ENCODE measurements at places on chromosomes 12 and 14.

DNA sequence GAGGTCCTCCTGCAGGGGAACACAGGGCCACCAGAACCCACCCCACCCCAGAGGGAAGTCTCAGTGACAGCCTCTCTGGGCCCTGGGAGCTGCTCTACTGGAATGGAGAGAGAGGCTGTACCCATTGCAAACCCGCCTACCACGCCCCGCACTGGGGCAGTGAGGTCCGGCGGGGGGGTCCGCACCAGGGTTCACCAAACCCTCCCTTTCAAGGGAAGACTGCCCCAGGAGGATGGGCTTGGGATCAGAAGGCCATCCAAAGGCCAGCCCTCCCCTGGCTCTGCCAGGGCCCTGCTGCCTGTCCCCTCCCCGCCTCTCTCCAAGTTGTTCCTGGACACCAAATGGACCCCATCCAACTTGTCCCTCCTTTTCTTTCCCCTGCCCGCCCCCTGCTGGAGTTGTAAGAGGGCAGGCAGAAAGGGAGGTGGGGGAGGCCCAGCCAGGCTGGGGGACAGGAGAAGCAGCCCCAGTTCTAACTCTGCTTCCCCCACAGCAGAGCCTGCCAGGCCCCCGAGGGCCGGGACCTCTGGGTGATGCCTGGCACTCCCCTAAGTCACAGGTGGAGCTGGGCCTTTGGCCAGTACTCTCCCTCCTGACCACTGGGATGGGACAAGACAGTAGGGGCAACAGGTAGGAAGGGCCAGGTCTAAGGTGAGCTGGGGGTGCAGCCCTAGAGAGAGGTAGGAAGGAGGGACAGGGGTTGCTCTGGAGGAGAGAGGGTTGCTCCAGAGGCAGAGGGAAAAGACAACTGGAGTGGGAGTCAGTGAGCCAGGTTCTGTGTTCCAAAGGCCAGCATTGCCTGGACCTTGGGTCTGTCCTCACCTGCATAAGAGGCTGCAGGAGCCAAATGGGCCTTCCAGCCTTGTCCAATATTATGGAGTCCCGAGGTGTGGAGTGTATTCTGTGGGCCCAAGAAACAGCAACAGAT lies 3.2 kb upstream of the DIO3 start:
- DNase-seq = peak; percentile 56

DNA sequence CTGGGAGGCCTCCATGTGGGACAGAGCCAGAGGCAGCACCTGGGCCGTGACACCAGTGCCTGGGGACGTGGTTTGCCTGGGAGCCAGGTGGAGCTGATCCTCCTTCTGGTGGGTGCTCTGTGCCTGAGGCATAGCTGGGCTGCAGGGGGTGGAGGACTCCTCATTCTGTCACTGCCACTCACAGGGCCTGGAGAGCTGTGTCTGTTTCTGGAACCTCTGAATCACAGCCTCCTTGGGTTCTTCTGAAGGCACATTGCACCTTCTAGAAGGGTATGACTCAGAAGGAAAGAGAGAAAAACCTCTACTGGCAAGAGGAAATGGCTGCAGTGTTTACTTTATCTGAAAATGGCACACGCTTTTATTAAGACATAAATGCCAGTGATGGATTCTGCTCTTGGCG lies 659.8 kb downstream of the VRK1 start:
- DNase-seq = no peak

DNA sequence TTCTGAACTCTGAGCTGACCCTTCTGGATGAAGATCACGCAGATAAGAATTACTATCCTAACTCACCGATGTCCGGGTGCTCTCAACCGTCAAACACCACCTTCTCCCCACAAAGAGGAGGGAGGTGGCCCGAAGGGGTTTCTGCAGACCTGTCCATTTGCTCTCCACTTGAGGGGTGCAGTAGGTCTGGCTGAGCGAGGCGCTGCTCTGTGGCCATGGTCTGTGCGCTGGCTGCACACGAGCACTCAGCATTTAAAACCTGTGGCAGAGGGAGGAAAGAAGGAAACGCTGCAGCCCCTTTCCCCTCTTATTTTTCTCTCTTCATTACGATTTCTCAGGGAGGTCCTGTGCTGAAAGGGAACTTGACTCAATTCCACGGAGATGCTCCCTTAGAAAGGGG lies 1.5 kb upstream of the HOXC13 start:
- DNase-seq = no peak

DNA sequence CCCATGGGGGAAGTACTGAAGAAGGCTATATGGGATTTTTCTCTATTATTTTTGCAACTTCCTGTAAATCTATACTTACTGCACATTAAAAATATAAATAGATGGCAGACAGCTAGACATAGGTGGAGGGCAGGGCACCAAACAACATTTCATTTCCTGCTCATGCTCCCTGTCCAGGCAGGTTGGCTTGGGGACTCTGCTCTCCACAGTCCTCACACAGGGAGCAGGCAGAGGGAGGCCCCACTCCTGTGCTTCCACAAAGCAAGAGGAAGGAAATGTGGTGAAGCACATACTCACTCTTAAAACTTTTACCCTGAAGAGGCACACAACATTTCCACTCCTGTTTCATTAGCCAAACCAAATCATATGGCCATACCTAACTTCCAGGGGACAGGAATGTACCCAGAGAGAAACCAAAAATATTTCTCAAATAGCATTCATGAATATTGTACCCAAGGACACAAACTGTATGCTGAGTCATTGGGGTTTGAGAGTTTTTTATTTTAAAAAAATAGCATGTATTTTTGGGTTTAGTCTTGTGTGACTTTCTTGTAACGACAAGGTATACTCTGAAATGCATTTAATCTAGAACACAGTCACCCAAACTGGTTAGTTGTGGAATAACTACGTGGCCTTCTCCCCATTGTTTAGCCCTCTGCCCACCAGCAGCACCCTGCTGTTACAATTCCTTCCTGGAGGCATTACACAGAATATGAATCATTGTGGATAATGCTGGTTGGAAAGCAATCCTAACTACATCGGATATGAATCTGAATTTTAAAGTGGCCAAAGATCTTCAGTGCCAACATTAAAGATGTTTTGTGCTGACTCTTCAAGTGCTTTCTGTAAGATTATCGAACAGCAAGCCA lies 40.9 kb downstream of the RTN1 start:
- DNase-seq = no peak

DNA sequence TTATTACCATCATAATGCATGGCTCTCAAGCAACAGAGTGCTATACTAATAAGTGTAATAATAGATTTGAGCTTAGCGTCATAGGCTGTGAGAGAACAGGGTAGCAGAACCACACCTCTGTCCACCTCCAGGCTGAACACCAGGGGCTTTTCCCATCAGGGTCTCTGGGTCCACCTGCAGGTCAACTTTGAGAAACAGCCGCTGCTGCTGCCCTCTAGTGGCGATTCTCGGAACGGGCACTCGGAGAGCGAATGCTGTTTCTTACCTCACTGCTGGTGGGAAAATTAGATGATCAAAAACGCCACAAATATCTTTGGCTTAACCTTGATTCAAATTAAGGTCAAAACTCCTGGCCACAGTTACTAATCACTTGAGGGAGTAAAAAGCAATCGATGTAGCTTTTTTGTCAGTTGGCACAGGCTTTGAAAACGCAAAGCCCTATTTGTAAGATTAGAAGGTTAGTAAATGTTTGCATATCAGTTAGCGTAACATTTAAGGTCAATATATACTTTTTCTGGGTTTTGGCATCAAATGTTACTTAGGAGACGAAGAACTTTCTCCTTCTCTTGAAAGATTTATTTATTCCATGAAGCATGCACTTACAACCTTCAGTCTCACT lies 127.9 kb upstream of the TMEM132D start:
- peak; percentile 46 for DNase-seq

- DNase-seq = no peak
Observed at GRCh38 chr12:20345866-20346265, 22.5 kb upstream of the PDE3A start.

GRCh38 chr14:96466918-96467317 lies 35.3 kb upstream of the PAPOLA start:
- DNase-seq = no peak

GRCh38 chr14:51070726-51071125 lies 24.2 kb downstream of the TRIM9 start:
- DNase-seq = no peak

GRCh38 chr14:100190126-100190525 lies 30.7 kb upstream of the DEGS2 start:
- DNase-seq = no peak

DNA sequence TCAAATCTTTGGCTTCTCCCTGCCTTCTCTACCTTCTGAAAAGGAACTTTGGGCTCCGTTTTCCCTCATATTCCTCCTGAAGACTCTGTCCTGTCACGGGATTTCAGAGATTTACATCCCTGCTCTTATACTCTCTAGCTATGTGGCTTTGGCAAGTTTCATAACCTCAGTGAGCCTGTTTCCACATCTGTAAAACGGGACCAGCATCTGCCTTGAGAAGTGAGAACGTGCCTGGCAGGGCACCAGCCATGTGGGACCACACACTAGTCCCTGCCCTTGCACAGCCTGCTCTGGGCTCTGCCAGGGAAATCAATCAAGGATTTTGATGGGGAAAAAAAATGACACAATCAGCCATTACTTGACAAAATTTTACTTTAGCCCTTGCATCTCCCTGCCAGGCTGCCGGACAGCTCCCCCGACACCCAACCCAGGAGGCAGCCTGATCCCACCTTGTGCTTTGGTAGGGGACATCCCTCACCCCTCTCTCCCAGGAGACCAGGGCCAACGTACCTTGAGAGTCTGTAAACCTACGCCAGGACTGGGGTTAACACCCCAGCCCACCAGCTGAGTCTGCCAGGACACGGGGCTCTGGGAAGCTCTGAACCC lies 8.5 kb downstream of the PHETA1 start:
- DNase-seq = no peak

DNA sequence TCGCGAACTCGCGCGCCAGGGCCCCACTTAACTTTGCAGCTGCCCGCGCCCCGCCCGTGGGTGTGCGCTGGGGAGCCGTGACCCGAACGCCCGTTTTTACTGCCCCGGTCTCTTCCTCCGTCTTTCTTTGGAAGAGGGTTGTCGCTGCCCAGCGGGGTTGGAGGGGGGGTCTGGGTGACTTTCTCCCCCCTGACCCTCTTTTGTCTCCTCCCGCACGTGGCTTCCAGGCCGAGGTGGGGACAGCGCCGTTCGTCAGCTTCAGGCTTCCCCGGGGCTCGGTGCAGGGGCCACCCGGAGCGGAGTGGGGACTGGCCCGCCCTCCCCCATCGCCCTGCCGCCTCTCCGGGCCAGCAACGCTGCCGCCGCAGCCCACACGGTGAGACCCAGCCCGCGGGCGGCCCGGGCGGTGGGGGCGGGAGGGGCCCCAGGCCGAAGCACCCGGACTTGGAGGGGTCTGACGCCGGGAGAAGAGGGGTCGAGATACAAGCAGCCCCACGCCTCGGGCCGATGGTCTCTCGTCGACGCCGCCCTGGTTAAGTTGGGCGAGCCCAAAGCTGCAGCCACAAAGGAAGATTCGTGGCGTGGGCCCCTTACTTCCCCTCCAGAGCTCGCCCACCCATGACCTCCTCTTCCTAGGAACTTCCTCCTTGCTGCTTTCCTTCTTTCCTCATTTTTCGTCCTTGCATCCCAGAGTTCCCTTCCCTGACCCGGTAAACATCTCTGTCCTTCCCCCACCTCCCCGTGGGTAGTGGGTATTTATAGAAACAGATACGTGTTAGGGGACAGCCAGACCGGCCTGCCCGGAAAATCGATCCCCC lies 1.2 kb downstream of the DYRK2 start:
- DNase-seq = peak; percentile 41

- DNase-seq = no peak
Observed at GRCh38 chr12:11769723-11770514, 120.4 kb downstream of the ETV6 start.

- DNase-seq = no peak
Observed at GRCh38 chr12:38956337-38956736, 50.9 kb upstream of the CPNE8 start.

DNA sequence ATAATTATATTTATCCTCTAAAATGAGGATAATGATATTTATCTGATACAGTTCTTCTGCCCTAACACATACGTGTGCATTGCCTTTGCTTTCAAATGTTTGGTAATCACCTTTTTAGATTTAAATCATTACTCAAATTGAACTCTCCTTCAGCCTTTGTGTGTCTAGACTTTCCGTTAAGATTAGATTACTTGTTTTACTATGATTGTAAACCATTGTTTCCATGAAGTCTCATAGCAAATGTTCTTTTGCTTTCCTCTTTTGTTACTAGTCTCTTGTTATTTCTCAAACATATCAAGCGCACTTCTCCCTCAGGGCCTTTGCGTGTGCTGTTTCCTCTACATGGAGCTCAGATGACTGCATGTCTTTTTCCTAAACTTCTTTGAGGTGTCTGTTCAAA lies 63.7 kb downstream of the ETV6 start:
- no peak for DNase-seq

DNA sequence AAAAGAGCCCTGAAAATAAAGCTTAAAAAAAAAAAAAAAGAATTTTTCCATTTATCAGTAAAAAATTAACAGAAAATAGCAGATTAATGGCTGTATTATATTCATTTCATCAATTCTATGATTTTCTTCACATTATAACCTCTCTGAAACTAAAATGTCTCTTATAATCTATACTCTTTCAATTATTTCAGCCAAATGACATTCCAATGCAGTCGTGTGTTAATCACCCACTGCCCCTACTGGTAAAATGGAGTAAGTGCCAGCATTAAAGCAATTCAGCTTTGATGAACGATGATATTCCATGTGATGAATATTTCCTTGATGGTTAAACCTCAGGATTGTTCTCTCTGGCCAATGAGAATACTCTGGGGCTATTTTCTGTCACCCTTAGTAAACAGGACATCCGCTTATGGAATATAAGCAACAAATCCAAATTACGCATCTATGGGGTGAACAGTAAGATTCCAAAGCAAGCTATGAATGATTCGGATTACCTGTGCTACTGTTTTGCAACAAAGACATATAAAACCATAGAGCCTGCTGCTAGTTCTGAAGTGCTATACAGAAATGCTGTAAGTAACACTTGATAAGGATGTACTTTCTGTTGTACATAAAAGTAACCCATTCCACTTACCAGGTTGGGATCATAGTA lies 20.3 kb upstream of the SYCP3 start:
- DNase-seq = no peak

- no peak for DNase-seq
Observed at GRCh38 chr14:35254736-35255135, 37.4 kb upstream of the PSMA6 start.

DNA sequence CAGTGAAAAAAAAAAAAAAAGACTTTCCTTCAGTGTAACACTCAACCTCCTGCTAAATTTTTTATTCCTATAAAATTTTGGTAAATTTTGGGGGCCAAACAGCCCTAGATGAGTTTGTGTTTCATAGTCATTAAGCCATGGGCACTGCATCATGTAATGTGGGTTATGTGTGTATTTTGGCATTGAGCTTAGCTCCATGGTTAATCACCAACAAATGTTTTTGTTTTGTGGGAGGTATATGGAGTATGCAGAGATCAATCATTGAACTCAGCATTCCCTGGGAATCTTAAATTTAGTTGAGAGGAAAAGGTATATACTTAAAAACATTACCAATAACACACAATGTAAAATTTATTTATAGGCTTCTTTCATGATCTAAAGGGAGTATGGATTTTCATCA lies 8.5 kb upstream of the ARMH4 start:
- no peak for DNase-seq

- no peak for DNase-seq
Observed at GRCh38 chr14:74176400-74176793, 62.9 kb upstream of the VSX2 start.

Data from body of pancreas (tissue), 4 donors.